Activated T-cell treated with anti-CD3 and anti-CD28 coated beads for 48 hours (primary cell): ENCODE measurements at places on chromosomes 1 and 21.

DNA sequence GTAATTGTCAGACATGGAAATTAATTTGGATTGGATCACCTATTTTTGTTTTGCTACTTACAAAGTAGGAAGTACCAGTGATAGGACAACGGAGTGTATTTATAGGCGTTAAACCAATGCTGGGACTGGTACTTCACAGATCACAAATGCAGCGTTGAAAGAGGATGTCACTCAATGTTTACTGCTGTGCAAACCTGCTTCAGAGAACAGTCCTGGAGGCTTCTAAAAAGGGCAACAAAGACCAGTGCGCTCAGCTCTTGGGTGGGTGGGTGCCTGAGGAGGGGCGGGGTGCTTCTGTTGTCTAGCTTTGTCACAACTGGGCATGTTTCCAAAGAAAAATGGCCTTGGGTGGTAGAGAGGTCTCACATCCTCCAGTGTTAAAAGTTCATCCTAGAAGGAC lies 2.1 kb downstream of the C1orf21 start:
- no peak for DNase-seq

GRCh38 chr1:41626616-41627375 lies 142.3 kb upstream of the EDN2 start:
- DNase-seq = peak; percentile 66

GRCh38 chr1:29772584-29773100 lies 536.3 kb downstream of the PTPRU start:
- DNase-seq = no peak

DNA sequence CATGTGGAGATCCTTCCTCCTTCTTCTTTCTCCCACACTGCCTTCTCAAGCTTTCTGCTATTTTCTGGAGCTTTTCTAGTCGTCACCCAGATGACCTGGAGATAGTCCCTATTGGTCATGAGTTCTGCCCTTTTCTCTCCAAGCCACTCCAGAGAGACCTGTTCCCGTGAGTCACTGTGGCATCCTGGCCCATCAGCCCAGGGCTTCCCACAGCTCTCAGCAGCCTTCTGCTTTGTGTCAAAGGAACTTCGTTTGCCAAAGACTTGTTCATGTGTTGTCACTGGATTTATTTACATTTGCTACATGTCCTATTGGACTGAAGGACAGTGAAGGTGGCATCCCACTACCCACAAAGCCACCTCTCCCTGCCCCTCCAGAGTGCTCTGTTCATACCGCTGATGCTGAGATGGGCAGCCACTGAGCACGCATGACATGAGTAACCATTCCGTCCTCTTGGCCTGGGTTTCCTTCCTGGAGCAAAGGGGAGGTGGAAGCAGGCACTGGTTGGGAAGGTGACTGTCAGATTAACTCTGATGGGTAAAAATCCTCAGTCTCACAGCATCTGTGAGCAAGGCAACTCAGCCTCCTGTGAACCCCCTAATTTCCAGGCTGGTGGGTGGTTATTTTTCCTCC lies 119.2 kb downstream of the EDEM3 start:
- no peak for DNase-seq

DNA sequence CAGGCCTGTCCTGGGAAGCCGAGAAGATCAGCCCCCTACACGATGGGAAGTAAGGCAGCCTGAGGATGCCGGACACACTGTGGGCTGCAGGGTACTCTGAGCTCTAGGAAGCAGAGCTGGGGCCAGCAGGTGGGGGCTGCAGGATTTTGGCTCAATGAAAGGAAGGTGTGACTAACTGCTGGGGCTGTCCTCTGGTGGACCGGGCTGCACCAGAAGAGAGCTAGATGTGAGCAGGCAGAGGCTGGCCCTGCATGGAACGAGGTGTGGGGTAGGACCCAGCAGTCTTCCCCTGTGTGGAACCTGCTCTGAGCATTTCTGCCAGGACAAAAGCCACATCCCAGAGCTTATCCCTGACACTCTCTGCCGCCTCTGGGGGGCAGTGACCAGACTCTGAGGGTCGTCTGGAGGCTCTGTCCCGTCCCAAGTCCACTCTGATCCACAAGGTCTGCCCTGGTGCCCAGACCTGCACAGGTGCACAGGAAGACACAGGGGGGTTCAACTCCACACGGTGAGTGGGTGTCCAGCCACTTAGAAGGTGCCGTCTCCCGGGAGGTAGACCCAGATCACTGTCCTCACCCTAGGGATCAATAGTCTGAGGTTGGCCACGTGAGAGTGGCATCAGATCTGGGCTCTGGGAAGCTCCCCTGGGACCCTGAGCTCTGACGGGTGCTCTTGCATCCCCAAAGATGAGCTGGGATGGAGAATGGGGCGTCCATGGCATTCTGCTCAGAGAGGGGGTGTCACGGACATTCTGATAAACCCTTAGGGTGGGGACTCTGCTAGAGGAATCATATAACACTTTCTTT lies 187.6 kb upstream of the VAMP3 start:
- no peak for DNase-seq

DNA sequence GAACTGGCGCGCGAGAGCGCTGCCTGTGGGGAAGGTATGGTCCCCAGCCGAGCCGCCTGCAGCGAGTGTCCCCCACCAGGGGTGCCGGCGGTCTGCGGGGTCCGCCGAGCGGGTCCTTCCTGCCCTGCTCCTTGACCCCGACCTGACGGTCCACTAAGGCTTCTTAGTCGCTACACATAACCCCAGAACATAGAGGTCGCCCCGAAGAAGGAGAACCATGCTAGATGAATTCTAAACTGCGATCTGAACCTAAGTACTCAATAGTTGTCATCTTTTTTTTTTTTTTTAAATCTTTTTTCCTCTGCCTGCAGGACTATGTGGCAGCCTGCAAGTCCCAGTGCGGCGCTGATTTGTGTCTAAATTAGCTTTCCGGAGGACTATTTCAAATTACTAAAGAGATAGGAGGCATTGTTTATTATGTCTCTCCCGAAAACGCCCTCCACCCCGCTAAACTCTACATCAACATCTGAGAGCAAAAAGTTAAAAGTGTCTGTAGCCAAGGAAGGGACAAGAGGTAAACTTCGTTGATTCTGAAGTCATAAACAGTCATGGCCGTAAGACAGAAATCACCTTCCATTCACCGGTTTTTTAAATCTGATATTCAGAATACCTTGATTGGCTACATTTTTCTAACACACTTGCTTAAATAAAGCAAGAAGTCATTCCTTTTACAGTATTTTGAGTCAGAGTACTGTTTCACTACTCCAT lies 476 bp downstream of the AXDND1 start:
- no peak for DNase-seq

- DNase-seq = no peak
These were observed 54.9 kb upstream of the AJAP1 start for GRCh38 chr1:4599521-4599920.

- no peak for DNase-seq
These were observed 8.5 kb downstream of the PRCC start for GRCh38 chr1:156775799-156776198.

- peak; percentile 8 for DNase-seq
These were observed 30.0 kb upstream of the SGIP1 start for GRCh38 chr1:66503841-66504470.

- no peak for DNase-seq
These were observed 217.2 kb downstream of the RPS6KC1 start for GRCh38 chr1:213268221-213268620.

- DNase-seq = no peak
These were observed 14.0 kb upstream of the ALX3 start for GRCh38 chr1:110084227-110085078.

DNA sequence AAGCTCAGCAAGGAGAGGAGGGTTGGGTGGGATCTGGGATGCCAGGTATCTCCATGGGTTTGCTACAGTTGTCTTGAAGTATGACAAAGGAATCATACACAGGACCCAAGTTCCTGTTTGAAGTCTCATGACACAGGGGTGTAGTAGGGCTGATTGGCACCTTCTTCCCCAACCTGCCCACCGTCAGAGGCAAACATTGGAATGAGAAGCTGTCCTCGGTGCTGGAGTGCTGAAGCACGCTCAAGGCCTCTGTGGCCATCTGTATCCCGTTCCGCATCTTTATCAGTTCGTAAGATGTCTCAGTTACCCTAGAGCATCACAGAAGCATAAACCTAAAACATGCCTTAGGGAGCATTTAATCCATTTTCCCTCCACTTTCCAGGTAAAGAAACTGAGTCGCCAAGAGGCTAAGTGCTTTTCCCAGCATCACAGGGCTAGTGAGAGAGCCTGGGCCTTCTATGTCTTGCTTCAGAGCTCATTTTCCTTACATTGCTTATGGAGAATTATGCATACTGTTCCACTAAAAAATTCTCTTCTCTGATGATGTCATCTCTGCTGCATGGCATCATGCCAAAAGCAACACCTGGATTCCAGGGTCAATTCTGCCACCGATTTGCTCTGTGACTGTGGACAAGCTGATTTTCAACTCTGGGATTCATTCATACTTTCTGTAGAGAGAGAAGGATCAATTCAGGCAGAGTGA lies 34.2 kb downstream of the VWA5B1 start:
- no peak for DNase-seq

DNA sequence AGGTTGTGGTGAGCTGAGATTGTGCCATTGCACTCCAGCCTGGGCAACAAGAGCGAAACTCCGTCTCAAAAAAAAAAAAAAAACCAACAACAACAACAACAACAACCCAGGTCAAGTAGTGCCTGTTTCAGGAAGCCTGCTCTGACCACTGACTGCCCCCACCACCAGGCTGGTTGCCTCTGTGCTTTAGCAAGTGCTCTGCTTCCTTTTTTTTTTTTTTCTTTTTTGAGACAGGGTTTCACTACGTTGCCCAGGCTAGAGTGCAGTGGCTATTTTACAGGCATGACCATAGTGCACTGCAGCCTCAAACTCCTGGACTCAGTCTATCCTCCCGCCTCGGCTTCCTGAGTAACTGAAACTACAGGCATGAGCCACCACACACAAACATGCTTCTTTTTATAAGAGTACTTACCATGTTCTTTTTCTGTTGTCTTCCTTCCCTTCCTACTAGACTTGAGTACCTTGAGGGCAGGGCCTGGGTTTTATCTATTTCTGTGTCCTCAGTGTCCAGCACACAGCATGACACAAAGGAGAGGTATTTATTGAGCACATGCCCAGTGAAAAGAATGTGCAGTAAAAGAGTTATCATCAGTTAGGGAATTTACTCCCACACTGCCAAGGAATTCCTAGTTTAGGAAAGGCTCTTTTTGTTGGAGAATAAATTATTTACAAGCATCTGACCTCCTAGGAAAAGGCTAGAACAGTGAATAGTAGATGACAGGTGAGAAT lies 9.9 kb upstream of the COA7 start:
- DNase-seq = no peak

- peak; percentile 6 for DNase-seq
These were observed 86.2 kb downstream of the UBR4 start for GRCh38 chr1:19123837-19124236.

DNA sequence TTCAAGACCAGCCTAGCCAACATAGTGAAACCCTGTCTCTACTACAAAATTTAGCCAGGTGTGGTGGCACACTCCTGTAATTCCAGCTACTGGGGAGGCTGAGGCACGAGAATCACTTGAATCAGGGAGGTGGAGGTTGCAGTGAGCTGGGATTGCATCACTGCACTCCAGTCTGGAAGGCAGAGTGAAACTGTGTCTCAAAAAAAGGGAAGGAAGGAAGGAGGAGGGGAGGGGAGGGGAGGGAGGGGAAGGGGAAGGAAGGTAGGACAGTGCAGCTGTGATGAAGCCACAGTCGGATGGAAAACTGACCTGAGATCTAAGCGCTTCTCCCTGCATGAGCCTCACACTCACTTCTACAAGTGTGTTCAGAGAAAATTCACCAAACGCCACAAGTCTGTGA lies 22.0 kb upstream of the FHAD1 start:
- no peak for DNase-seq

- no peak for DNase-seq
These were observed 156.8 kb upstream of the TNR start for GRCh38 chr1:175900171-175900570.

GRCh38 chr1:9894115-9894514 lies 16.0 kb downstream of the CTNNBIP1 start:
- no peak for DNase-seq

DNA sequence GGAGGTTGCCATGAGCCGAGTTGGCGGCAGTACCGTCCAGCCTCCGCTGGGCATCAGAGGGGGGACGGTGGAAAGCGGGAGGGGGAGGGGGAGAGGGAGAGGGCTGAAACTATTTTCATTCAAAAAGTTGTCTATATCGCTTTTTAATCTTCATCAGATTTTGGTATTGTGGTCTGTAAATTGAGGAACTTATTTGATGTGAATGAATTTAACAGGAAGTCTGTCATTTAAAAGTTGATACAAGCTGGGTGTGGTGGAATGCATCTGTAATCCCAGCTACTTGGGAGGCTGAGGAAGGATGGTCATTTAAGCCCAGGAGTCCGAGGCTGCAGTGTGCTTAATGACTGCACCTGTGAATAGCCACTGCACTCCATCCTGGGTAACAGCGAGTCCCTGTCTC lies 3.0 kb upstream of the EPHX4 start:
- DNase-seq = no peak

GRCh38 chr1:50853325-50853724 lies 106.7 kb downstream of the FAF1 start:
- no peak for DNase-seq

- DNase-seq = no peak
These were observed 14.8 kb upstream of the GPR88 start for GRCh38 chr1:100523038-100523652.

DNA sequence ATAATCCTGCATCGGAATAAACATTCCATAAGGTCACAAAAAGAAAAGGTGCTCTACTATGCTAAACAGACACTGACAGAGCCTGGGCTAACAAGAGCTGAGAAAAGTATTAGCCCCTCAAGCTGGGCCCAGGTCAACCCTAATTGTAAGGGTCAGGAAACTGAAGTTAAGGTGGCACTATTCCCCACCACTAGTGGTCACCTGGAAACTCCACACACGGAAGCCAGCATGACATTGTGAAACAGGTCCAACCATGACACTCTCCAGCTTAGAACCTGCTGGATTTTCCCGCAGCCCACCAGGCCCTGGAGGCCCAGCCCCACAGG lies 1.2 kb downstream of the PTTG1IP start:
- DNase-seq = no peak

- no peak for DNase-seq
These were observed 38.1 kb downstream of the GNPAT start for GRCh38 chr1:231279081-231279480.

GRCh38 chr1:160647329-160647720 lies 481 bp upstream of the SLAMF1 start:
- DNase-seq = no peak

- DNase-seq = no peak
These were observed 86.9 kb downstream of the OLFML2B start for GRCh38 chr1:161936786-161937185.

DNA sequence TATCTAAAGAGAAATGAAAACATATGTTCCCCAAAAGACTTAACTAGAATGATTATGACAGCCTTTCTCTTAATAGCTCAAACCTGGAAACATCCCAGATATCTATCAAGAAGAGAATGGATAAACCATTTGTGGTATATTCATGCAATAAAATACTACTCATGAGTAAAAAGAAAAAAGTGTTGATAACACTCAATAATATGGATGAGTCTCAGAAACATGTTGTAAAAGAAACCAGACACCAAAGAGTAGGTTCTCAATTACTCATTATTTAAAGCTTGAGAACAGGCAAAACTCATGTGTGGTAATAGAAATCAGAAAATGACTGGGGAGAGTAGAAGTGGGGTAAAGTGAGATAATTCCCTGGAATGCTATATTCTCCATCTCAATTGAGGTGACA lies 154.1 kb downstream of the PHTF1 start:
- DNase-seq = no peak

- no peak for DNase-seq
These were observed 471 bp downstream of the POLR3C start for GRCh38 chr1:145824499-145824842.
